HT-29 (cell line): ENCODE measurements at places on chromosomes 13 and 19.

- no peak for DNase-seq
Measured at GRCh38 chr19:55229789-55230182, 1.2 kb upstream of the TMEM86B start.

DNA sequence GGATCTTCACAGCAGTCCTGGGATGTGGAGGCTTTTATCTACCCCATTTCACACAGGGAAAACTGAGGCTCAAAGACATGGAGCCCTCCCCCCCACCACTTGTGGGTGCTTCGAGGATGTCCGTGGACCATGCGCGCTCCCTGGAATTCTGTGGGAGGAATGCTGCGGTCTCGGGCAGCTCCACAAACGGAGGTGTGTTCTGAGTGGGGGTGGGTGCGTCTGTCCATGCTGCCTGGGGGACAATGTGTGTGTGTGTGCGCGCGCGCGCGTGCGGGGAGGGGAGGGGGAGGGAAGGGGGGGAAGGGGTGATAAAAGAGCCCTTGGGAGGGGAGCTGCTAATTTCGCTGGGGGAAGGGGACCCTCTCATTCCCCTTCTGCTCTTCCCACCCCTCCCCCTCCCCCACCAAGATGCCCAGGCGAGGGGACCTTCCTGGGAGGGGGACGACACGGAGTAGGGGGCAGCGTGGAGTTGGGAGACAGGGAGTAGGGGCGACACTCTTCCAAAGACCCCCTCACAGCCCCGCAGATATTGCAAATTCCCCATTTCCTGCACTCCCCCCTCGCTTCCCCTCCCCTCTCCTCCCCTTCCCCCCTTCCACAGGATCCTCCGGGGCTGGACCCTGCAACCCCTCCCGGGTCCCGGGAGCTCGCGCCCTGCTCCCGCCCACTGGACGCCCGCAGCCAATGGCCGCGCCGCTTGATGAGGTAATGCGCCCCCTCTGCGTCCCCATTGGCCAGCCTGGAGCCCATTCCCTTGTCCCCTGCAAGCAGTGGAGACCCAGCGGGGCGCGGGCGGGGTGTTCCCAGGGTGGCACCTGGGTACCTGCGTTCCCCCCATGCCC is 18.9 kb upstream of the ZNRF4 start:
- DNase-seq: no peak

DNA sequence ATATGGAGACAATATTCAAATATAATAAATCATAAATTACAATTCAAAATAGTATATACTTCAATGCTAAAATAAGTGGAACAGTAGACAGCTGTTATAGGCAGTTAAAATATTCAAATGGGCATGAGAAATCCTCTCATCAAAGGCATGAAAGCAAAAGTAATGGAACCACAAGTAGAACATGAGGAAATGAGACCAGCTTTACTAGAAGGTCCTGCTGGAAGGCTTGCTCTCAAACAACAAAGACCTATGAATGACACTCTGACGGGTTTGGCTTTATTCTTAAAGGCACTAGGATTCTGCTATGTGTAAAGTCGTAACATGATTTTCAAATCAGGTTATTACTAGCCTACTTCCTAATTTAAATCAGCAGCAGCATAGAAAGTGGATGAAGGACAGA is 148.1 kb downstream of the VWA8 start:
- DNase-seq: no peak

DNA sequence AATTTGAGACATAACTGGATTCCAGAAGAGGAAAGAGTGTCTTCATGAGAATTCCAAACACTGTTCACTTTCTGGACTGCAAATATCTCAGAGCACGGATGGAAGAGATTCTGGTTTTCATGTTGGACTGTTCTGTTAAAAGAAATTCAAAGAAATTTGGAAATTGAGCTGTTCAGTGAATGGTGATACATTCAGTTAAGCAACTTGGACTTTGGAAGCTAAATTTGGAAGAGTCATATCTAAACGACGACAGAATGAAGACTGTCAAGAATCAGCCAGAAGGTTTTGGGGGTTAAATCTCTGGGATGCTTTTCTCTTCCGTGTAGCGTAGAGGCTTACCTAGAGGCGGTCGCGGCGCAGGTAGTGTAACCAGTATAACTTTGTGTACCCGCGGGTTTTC is 25.6 kb downstream of the SAFB start:
- DNase-seq: no peak

- DNase-seq: no peak
Measured at GRCh38 chr19:57055956-57056355, 63.8 kb upstream of the USP29 start.

DNA sequence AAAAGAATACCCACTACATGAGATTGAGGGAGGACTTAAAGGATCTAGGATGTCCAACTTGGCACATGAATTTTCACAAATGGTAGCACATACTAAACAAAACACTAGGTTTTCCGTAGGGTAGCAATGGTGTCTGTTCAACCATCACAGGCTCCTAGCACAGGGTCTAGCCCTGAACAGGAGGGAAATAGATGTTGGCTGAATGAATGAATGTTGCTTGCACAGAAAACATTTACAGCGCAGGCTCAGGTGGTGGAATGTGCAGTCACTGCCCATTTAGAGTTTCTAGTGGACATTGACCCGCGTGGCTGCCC is 1.9 kb upstream of the MYCBP2 start:
- no peak for DNase-seq

DNA sequence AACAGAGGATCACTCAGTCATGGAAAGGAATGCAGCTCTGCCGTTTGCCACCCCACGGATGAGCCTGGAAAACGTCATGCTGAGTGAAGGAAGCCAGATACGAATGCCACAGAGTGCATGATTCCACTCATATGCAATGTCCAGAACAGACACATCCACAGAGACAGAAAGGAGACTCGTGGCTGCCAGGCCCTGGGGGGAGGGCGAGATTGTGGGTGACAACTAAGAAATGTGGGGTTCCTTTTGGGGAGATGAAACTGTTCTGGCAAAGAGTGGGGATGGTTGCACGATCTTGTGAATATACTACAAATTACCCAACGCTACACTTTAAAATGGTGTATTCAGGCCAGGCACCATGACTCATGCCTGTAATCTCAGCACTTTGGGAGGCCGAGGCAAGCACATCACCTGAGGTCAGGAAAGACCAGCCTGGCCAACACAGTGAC is 27.2 kb upstream of the NAPA start:
- no peak for DNase-seq

DNA sequence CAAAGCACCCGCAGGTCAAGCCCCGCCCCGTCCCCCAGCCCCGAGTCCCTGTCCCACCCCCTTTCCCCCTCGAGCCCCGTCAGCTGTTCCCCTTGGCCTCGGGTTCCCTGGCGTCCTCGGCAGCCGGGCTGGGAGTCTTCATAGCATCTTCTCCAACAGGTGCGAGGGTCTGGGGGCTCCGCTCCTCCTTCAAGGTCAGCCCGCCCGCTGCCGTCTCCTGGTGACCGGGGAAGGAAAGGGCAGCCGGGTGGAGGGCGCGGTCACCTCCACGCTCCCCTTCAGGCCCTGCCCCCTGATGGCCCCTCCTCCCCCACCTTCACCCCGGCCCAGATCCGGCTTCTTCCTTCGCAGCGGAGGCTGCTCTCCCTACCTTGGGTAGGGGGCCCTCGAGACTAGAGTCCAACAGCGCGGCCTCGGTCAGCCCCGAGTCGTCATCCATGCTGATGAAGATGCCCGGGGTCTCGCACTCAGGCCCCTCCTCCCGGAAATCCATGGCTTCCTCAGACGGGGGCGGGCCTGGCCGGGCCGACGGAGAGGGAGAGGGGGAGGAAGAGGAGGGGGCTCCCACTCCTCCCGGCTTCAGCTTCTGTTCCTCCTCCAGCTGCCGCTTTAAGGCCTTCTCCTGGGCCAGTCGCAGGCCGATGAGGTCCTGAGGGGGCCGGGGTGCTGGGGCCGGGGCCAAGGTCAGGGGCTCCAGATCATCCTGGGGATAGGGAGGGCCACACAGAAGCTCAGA is 541 bp upstream of the RSPH6A start:
- no peak for DNase-seq

GRCh38 chr13:29453617-29454011 is 141.9 kb downstream of the SLC7A1 start:
- DNase-seq: no peak

- DNase-seq: no peak
Measured at GRCh38 chr13:40776232-40776631, 5.2 kb upstream of the MRPS31 start.

DNA sequence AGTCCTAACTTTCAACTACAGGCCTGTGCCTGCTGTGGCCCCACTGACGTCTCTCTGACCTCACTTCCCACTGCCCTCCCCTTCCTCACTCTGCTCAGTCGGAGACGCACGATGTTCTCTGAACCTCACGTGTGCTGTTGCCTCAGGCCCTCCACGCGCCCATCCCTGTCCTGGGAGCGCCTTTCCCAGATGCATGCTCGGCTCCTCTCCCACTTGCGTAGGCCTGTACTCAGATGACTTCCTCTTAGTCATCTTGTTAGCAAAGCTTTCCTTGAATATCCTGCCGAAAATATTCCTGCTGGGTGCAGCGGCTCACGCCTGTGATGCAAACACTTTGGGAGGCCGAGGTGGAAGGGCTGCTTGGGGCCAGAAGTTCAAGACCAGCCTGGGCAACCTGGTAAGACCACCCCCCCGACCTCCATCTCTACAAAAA is 9.3 kb upstream of the SYT5 start:
- no peak for DNase-seq

- DNase-seq: no peak
Measured at GRCh38 chr19:19425170-19425875, 19.8 kb downstream of the GATAD2A start.

- no peak for DNase-seq
Measured at GRCh38 chr19:33488826-33489225, 32.8 kb downstream of the PEPD start.

GRCh38 chr19:33690378-33691029 is 68.8 kb downstream of the CHST8 start:
- no peak for DNase-seq

GRCh38 chr13:26024558-26024957 is 27.3 kb downstream of the SHISA2 start:
- peak; percentile 22 for DNase-seq

- no peak for DNase-seq
Measured at GRCh38 chr19:51166846-51167490, 24.9 kb downstream of the SIGLEC7 start.

DNA sequence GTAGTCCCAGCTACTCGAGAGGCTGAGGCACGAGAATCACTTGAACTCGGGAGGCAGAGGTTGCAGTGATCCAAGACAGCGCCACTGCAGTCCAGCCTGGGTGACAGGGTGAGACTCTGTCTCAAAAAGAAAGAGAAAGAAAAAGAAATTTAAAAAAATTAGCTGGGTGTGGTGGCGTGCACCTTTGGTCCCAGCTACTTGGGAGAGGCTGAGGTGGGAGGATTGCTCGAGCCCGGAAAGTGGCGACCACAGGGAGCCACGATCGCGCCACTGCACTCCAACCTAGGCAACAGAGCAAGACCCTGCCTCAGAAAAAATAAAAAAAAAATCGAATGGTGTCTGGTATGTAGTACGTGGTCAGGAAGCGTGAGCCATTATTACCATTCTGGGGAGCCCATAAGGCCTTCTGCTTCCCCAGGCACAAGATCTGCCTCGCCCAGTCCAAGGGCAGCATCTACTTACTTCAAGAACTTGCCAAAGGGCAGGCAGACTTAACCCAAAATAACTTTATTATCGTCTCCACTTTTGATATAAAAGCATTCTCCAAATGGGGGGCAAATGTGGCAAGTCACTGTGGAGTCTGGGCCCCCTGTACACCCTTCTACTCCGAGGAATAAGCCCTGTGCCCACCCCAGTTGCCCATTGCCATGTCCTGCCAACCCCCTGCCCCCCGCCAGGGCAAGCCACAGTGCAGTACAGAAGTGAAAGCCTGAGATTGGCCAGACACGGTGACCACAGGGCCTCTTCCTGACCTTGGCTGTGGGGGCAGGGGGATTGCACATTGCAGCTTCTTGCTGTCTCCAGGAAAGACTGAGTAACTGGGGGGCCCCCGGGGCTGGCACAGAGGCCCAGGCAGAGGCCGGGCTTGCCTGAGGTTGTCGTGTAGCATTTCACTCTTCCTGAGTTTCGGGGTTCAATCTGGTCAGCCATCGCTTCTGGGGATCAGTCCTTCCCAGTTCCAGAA is 12.6 kb downstream of the CCL25 start:
- no peak for DNase-seq

- no peak for DNase-seq
Measured at GRCh38 chr13:74530011-74530410, 395.8 kb upstream of the KLF12 start.

DNA sequence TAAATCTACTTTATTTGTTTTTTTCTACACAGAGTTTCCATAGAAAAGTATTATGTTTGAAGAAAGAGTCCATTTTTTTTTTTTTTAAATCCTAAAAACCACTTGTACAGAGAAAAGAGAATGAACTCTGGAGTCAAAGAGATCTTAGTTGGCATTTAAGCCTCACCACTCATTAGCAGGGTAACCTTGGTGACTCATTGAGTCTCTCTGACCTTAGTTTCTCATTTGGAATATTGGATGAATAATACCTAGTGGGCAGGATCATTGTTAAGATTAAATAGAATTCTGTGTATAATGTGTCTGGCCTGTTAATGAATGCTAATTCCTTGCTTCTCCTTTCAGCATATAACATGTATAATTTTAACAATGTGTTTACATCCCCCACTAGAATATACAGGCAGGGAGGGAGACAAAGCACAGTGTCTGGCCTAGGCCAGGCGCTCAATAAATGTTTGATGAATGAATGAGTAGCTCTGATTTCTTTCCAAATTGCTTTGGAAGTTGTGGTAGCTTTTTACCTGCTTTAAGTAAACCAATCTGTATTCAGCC is 48.7 kb upstream of the MYCBP2 start:
- no peak for DNase-seq

GRCh38 chr13:20131057-20131832 is 29.6 kb downstream of the GJA3 start:
- DNase-seq: no peak

GRCh38 chr13:43879755-43880181 is at the start of gene LACC1:
LACC1 (plus strand) TSS chr13:43879904; CDS start chr13:43880986, 1,082 bp downstream.
- peak; percentile 70 for DNase-seq

GRCh38 chr13:34019870-34020269 is 201.9 kb downstream of the RFC3 start:
- DNase-seq: peak; percentile 91

- DNase-seq: no peak
Measured at GRCh38 chr13:41416276-41416675, 41.1 kb upstream of the RGCC start.

- no peak for DNase-seq
Measured at GRCh38 chr19:4693471-4694121, 23.5 kb upstream of the MYDGF start.

GRCh38 chr19:18972301-18972811 is 31.3 kb upstream of the HOMER3 start:
- DNase-seq: no peak

GRCh38 chr13:33453936-33454335 is 168.4 kb upstream of the STARD13 start:
- DNase-seq: no peak
